ENCODE measurements at places on chromosomes 11 and 22.

DNA sequence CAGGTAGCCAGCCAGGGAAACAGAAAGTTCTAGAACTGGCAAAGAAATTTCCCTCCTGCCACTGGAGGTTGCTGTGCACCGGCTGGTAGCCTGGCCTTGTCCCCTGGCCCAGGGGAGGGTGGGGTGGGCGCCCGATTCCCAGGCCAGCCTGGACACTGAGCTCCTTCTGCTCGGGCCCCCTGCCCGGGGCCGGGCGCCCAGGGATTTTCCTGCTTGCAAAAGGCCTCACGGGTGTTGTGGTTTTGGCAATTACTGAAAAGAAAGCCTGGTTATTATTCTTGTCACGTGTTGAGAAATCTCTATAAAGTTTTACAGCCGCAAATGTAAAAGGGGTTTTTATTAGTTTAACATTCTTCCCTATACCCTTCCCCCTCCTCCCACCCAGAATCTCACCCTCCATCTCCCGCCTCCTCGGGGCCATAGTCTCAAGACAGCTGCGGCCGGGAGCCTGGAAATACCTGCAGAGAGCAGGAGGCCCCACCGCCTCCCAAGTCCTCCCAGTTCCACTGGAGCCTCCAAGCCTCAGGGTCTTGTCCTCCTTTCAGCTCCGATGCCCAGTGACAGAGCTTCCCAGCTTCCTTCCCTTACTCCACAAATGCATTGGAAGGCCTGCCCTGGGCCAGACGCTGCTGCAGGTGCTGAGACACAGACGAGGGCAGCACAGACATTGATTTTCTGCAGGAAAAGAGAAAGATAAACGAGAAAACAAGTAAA, 1515.6 kb downstream of the TBC1D22A start:
- DNase-seq: no peak

- DNase-seq: no peak
Observed at GRCh38 chr11:43555816-43556611, 124.5 kb upstream of the HSD17B12 start.

DNA sequence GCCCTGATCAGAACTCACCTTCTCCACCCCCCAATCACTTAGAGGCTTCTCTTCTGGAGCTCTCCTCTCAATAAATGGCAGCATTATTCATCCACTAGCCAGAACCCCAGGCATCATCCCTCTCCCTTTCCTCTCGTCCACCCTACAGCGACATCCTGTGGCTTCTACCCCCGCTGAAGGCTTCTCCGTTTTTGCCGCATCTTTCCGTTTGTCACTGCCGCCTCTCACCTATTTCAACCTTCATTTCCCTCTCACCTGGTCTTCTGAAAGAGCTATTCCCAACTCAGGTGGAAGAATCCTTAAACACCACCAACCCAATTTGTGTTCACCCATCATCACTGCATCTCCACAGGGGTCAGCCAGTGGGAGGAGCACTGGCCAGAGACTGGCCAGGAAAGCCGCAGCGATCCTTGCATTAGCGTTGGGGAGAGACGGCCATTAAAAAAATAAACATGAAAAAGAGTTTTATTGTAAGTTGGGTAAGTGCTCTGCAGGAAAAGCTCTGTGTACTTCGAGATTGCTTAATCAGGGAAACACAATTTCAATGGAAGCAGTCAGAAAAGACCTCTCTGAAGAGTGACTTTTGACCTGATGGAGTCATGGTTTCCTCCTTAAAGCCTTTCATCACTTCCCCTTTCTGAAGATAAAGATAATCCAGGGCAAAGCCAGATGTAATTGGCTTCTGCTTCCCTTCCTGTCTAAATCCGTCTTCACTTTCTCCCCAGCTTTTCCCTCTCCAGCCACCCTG, 36.7 kb downstream of the SPATA19 start:
- DNase-seq: no peak

DNA sequence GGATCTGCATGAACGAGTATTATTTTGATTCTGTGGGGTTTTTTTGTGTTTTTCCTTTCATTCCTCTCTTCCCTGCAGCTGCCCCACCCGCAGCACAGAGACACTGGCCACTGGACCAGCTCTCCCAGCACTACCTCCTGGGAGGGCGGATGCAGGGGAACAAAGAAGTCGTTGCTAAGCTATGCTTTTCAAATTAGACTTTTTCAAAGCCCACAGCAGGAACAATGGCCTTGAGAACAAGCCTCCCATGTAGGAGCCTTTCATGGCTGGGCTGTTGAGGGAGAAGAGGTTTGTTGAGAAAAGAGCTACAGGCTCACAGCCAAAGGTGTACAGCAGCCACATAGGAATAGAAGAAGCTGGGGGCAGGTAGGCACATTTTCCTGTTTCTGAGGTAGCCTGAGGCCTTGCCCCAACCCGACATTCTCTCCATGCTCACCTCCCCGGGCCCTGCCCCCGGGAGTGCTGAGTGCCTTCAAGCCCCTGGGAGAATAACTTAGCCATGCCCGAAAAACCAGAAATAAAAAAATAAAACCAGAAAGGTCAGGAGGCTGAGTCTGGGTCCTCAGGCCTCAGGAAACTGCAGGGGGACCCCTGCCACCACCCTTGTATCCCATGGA, 20.5 kb upstream of the SYT12 start:
- DNase-seq: no peak

DNA sequence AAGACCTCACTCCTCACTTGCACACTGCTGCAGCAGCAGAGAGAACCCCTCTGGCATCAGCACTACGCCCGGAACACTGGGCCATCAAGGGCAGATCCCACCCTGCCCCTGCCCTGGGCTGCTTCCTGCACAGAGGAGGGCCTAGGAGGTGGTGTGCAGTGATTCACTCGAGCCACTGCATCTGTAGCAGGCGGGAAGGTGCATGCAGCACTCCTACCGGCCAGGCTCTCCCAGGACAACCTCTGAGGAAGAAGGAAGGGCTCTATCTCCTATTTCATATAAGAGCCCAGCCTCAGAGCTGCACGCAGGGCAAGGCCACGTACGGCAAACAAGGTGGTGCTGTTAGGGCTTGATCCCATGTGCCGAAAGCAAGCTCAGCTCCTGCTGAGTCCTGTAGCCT, 14.2 kb downstream of the RANGAP1 start:
- DNase-seq: no peak

DNA sequence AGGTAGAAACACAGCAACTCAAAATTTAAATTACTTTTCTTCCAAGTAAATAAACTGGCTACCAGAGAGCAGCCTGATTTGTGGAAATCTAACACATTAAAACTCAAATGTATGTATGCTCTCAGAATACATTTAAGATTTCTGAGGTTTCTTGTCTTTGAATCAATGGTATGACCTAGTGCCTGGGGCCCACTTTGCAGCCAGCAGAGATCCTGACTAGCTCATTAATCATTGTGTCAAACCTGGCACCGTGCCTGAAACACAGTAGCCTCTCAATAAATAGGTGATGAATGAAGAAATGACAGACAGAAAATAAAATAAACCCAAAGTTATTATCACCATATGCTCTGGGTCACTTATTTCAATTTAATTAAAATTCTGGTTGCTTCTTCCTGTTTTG, 176.2 kb upstream of the FAT3 start:
- no peak for DNase-seq

GRCh38 chr11:70290361-70291065, 20.0 kb downstream of the PPFIA1 start:
- no peak for DNase-seq

DNA sequence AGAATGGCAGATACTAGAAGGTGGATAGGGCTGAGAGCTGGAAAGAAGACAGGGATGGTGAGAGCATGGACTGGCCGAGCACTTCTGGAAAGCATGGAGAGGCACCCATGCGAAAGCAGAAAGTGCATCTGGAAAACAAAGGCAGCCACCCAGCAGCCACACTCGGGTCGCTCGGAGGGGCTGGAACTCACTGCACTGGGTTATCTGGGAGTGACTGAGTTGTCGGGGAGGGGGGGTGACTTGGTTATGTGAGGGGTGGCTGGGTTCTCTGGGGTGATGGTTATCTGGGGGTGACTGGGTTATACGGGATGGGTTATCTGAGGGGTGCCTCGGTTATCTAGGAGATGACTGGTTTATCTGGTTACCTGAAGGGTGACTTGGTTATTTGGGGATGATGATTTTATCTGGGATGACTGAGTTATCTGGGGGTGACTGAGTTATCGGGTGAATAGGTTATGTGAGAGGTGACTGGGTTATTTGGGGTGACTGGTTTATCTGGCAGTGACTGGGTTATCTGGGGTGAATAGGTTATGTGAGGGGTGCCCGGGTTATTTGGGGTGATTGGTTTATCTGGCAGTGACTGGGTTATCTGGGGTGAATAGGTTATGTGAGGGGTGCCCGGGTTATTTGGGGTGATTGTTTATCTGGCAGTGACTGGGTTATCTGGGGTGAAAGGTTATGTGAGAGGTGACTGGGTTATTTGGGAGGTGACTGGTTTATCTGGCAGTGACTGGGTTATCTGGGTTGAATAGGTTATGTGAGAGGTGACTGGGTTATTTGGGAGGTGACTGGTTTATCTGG, 2.6 kb upstream of the PANX2 start:
- DNase-seq: no peak

GRCh38 chr11:19201737-19202605, at the start of gene CSRP3:
Gene CSRP3 (minus strand): TSS chr11:19201983. CDS start chr11:19192448, 9,535 bp downstream.
- no peak for DNase-seq

GRCh38 chr11:45234306-45235006, 51.7 kb downstream of the SYT13 start:
- no peak for DNase-seq

Data from activated T-cell treated with anti-CD3 and anti-CD28 coated beads for 1 hour (primary cell).